Lower lobe of right lung (tissue), 2 donors: ENCODE measurements at places on chromosomes 13 and 19. TPM values are rescaled to one million over a fixed set of nuclear protein-coding genes. Genes with fewer than 3 reads are reported as not detected.

GRCh38 chr19:1248139-1248785, at the start of gene MIDN:
TSS of gene MIDN (plus strand) at chr19:1248583. CDS start at chr19:1250297, 1,714 bp downstream.
- DNase-seq: peak; percentile 92

- no peak for DNase-seq
Measured at GRCh38 chr13:93589788-93590187, 363.2 kb downstream of the GPC6 start.

DNA sequence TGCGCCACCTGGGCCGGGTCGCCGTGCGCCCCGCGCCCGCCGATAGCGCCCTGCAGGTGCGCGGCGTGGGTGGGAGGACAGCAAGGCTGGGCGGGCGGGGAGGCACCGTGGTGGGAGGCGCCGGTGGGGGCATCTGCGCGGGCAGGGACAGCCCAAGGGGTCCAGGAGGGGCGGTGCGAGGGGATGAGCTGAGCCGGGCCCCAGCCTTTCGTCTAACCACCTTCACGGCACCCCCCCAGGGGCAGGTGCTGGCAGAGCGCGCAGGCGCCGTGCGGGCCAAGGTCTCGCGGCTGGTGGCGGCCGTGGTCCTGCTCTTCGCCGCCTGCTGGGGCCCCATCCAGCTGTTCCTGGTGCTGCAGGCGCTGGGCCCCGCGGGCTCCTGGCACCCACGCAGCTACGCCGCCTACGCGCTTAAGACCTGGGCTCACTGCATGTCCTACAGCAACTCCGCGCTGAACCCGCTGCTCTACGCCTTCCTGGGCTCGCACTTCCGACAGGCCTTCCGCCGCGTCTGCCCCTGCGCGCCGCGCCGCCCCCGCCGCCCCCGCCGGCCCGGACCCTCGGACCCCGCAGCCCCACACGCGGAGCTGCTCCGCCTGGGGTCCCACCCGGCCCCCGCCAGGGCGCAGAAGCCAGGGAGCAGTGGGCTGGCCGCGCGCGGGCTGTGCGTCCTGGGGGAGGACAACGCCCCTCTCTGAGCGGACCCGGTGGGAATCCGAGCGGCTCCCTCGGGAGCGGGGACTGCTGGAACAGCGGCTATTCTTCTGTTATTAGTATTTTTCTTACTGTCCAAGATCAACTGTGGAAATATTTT, 3.1 kb downstream of the KISS1R start:
- no peak for DNase-seq

DNA sequence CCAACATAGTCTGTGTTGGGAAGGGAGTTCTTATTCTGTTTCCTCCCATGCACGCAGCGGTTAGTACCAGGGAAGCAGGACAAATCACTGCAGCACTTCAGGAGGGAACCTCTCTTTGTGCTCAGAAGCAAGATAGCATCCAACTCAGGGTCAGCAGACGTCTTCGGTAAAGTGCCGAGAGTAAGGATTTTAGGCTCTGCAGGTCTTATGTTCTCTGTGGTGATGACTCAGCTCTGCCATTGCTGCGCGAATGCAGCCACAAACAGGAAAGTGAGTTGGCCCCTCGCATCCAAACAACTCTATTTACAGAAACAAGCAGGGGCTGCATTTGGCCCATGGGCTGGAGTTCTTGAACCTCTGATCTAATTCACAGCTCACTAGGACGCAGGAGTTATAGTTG, 122.1 kb upstream of the SPATA13 start:
- DNase-seq: no peak

GRCh38 chr19:5644037-5644436, 21.2 kb downstream of the SAFB start:
- DNase-seq: no peak

- no peak for DNase-seq
Measured at GRCh38 chr13:25541434-25542123, 169.8 kb downstream of the ATP8A2 start.

MAP1S gene
- 67.1 TPM for total RNA-seq
